ENCODE measurements at places on chromosomes 12 and 14. TPM values are rescaled to one million over a fixed set of nuclear protein-coding genes. Genes with fewer than 3 reads are reported as not detected.

The APOF gene
- not detected for polyA plus RNA-seq

The ST8SIA1 gene
- polyA plus RNA-seq = 1.4 TPM

- DNase-seq = no peak
Observed at GRCh38 chr14:103833711-103834110, 13.7 kb downstream of the PPP1R13B start.

GRCh38 chr14:74503938-74504335 is 10.4 kb downstream of the ISCA2 start:
- no peak for DNase-seq

DNA sequence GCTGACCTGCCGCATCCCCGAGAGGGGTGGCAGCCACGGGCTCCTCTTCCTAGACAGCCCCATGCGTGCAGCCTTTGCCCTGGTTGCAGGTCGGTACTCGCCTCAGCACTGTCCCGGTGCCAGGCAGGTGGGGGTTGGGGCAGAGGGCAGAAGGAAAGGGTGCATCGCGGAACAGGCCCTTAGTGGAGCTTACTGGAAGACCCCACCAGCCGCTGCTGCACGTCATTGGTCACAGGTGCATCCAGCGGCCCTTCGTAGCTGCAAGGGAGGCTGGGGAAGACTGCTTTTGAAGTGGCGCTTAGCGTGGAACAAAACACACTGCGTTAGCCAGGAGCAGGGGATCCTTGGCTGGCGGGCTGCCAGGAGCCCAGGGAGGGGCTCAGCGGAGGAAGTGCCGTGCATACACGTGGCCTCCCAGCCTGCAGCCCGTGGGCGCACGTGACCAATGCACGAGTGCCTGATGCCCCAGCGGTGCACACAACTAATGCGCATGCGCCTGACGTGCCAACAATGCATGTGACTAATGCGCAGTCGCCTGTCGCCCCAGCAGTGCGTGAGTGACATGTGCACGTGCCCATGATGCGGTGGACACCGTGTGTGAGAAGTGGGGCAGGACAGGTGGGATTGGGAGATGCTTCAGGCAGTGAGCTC is 5.0 kb upstream of the EP400 start:
- peak; percentile 64 for DNase-seq

DNA sequence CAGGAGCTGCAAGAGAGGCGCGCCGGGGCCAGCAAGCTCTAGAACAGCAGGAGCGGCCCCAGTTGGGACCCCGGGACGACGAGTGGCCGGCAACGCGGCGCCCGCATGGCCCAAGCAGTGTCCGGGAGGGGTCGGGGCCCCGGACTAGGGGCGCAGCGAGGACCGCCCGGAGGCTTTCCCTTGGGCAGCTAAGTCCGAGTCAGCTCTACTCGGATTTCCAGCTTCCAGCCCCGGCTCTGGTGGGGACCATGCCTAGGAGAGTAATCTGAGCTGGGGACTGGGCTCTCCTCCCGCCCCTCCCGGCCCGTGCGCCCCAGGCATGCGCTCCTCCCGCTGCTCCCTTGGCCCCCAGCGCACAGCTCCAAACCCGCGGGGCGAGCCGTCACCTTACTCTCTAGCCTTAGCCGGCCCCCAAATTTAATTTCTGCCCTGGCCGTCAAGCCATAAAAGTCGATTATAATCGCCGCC is 41.6 kb upstream of the CAPRIN2 start:
- DNase-seq = peak; percentile 72

DNA sequence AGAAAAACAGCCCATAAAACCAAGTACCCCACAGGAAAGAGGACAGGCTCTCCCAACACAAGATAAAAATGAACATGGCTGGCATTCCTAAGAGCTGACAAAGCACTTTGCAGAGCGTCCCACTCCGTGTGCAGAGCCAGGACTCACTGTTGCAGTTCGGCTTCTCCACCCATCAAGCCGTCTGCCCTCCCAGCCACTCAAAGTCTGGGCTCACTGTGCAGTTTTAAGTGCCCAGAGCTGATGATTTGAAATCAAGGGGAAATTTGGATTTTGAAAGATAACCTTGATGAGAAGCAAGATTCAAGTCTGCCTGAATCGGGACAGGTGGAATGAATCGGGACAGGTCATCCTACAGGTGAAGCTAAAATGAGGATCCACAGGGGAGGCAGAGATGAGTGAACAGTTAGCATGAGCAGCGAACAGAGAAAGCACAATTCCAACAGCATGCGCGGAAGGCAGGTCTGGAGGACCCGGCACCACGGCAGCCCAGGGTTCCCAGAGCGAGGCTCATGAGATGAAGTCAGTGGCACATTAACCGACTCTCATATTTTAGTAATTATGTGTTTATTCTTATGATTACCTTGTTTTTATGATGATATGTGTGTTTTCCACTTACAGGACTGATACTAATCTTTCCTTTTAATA is 39.8 kb upstream of the GPR68 start:
- no peak for DNase-seq

DNA sequence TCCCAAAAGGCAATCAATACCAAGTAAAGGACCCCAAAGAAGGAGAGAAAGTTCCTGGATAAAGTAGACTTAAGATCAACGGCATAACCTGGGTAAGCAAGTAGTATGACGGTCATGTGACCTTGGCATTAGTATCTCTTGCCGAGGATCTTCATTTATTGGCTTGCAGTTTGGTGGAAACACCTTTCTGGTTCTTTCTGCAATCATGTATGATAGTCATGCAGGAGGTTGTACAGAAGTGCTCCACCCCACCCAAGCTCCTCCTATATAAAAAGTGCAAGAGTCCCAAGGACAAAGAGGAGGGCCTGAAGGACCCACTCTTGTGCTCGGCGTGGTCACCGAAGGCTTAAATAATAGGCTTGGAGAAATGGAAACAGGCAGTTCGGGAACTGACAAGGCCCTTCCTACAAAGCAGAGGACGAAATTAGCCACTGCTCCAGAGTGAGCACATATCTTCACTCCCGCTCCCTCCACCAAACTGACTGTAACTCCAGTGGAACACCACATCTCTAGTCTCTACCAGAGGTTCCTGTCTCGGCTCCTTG is 750 bp downstream of the CS start:
- DNase-seq = no peak

DNA sequence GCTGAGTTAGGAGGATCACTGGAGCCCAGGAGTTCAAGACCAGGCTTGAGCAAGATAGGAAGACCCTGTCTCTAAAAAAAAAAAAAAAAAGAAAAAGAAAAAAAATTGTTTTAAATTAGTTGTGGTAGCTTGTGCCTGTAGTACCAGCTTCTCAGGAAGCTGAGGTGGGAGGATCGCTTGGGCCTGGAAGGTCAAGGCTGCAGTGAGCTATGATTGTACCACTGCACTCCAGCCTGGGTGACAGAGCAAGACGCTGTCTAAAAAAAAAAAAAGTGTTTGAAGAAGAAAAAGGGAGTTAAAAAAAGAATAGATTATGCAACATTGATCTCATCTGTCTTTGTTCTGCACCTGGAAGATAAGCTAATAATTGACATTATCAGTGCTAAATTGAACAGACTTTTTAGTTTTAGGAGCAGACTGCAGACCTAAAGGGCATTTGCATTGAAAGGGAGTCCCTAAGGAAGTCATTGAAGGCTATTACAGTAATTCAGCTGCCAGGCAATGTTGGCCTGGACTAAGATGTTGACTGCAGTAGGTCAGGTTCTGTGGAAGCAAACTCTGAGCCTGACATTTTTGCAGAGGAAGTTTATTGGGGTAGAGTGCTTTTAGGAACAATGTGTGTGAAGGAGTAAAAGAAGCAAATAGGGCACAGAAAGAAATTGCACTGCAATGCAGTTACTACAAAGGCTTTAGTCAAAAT is 215.8 kb downstream of the PCNX1 start:
- DNase-seq = no peak

- DNase-seq = no peak
Observed at GRCh38 chr12:618605-619004, 44.6 kb downstream of the NINJ2 start.
